ENCODE measurements at places on chromosomes 3 and 15.

GRCh38 chr3:160793722-160794252 lies 37.8 kb downstream of the PPM1L start:
- no peak for DNase-seq

GRCh38 chr15:57228395-57228794 lies 147.9 kb upstream of the CGNL1 start:
- no peak for DNase-seq

DNA sequence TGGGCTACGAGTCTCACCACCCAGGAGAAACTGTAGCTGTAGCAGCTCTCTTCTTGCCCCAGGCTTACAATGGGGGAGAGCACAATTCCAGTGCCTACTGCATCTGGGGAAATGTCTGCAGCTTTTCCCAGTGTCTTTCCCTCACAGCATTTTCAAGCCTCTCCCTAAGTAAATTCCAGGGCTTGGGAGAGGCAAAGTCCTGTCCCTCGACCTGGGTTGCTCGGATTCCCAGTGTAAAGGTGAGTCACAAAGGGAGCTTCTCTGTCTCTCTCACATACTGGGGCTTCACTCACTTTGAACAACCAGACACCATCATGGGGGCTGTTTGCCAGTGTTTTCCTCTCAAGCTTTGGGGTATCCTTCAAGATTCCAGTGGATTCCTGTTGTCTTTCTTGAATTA lies 689.4 kb upstream of the NAALADL2 start:
- no peak for DNase-seq

GRCh38 chr15:52278636-52279367 lies 16.8 kb downstream of the MYO5C start:
- no peak for DNase-seq

- no peak for DNase-seq
These were observed 749.9 kb downstream of the TBL1XR1 start for GRCh38 chr3:176447369-176447768.

DNA sequence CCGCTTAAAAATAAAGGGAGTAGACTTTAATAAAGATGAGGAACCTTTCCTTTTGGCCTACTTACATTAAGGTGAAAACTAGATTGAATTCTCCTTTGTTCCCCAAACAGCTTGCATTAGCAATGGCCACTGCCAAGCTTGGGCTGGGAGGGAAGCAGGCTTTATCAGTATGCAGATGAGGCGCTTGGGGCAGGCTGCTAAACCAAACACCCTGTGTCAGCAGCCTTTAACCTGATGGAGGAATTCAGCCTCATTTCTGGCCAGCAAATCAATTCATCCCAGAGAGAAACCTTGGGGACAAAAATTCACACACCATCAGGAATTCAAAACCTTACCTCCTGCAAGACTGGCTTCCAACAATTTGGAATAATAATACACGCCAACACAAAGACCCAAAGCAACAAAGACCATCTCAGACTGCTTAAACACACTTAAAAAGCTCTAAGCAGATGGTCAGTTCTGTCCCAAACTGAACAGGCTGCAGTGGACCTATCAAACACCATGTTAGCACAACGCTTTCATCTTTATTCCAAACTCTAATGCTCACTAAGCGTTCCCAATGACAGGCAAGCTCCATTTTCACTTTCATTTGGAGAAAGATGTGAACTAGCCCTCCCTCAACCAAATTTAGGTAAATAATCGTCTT lies 255.1 kb upstream of the CMC1 start:
- DNase-seq = no peak

DNA sequence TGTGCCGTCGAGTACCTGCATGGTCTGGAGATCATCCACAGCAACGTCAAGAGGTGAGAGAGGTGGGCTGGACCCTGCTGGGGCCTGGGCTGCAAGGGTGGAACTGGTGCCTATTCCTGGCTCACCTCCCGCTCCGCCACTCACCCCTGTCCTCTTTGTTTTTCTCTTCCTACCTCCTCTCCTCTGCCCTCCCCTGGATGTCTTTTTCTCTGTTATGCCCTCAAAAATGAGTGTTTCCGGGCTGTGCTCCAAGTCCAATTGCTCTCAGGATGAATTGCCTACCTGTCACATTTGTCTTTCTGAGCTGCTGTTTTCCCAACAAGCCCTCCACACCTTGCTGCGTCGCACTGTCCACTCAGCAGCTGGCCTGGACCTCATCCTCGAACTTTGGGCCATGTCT lies 28.5 kb upstream of the TATDN2 start:
- no peak for DNase-seq

DNA sequence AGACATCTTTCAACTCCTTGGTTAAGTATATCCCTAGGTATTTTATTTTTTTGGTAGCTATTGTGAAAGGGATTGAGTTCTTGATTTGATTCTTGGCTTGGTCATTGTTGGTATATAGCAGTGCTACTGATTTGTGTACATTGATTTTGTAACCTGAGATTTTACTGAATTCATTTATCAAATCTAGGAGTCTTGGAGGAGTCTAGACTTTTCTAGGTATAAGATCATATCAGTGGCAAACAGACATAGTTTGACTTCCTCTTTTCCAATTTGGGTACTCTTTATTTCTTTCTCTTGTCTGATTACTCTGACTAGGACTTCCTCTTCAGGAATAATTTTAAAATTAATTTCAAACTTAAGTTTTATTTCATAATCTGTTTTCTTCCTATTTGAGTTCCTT lies 125.2 kb downstream of the OCA2 start:
- DNase-seq = no peak

DNA sequence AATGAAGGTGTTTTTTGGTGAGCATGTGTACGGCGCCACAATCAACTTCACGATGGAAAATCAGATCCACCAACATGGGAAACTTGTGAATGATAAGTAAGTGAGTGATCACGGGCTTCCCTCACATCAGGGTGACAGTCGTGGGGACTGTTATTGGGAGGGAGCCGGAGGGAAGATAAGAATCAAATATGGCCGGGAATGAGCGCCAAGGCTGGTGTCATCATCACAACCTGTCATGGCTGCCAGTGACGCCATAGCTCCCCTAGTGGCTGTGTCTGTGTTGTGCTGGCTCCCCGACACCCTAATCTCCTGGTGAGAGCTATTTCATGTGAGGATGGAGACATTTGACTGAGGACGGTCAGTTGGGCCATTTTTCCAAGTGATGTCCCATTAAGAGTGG lies 168.5 kb downstream of the SV2B start:
- no peak for DNase-seq

- no peak for DNase-seq
These were observed 50.9 kb upstream of the FSIP1 start for GRCh38 chr15:39833515-39833981.

GRCh38 chr3:69934398-69934797 lies 65.1 kb upstream of the SAMMSON start:
- DNase-seq = no peak
